ENCODE measurements at places on chromosomes 12 and 14.
A peak's percentile ranks its signal among the peaks of the same experiment; 100 is the strongest.

GRCh38 chr12:116636608-116637519, 77.7 kb downstream of the MAP1LC3B2 start:
- DNase-seq = no peak

DNA sequence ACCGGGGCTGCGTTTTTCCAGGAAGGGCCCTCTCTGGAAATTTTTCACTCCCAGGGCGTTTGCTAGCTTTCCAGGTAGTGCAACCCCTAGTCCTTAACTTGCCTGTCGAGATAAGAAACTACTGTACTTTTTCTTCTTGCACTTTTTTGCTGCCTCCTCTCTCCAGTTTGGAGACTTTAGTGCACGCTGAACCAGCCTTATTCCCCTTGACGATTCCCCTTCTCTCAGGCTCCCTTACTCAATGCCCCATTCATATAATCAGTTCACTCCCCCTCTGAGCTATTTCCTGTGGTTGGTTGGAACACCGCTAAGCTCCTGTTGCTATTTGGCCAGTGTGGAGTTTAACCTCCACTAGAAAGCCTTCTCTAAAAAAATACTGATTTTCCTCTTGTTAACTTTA, 682 bp downstream of the CREBL2 start:
- DNase-seq = peak; percentile 51

DNA sequence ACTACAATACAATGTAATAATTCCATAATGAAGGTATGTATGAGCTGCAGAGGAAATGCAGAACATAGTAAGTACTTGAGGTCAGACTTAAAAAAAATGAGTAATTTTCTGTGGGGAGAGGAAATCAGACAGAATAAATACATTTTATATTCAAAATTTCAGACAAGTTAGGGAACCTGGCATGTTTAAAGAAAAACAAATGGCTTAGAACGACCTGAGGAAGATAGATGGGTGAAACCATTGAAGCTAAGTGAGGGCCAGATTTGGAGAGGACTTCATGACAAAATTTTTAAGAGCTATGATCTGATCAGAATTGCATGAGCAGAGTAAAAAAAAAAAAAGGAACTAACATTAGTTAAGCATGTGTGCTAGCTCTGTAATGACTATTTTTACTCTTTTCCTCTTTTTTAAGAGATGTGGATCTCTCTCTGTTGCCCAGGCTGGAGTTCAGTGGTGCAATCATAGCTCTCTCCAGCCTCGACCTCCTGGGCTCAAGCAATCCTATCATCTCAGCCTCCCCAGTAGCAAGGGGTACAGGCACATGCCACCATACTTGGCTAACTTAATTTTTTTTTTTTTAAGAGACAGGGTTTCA, 157.6 kb upstream of the PDE3A start:
- DNase-seq = no peak

DNA sequence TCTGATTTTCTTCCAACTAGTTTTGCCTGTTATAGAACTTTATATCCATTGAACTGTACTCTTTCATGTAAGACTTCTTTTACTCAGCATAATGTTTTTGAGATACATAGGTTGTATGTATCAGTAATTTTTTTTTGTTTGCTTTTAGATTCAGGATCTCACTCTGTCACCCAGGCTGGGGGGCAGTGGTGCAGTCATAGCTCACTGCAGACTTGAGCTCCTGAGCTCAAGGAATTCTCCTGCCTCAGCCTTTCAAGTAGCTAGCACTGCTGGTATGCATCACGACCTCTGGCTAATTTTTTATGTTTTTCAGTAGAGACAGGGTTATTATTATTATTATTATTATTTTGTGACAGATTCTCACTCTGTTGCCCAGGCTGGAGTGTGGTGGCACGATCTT, 65.0 kb upstream of the DDHD1 start:
- no peak for DNase-seq

GRCh38 chr12:98864363-98864762, 219.3 kb downstream of the APAF1 start:
- DNase-seq = no peak

All from activated naive CD4-positive, alpha-beta T cell treated with anti-CD3 and anti-CD28 coated beads for 36 hours (primary cell).